Activated naive CD8-positive, alpha-beta T cell treated with anti-CD3 and anti-CD28 coated beads, Interleukin-2, amount 10 ng/mL, durations not matched to agents 7 days and 5 days (primary cell): ENCODE measurements at places on chromosomes 1 and 21. TPM values are rescaled to one million over a fixed set of nuclear protein-coding genes. Genes with fewer than 3 reads are reported as not detected.

- DNase-seq: no peak
Measured at GRCh38 chr1:189804352-189804751, 673.3 kb downstream of the BRINP3 start.

GRCh38 chr1:179278920-179279319, 14.7 kb upstream of the SOAT1 start:
- no peak for DNase-seq

- no peak for DNase-seq
Measured at GRCh38 chr1:81023187-81023724, 777.5 kb upstream of the ADGRL2 start.

DNA sequence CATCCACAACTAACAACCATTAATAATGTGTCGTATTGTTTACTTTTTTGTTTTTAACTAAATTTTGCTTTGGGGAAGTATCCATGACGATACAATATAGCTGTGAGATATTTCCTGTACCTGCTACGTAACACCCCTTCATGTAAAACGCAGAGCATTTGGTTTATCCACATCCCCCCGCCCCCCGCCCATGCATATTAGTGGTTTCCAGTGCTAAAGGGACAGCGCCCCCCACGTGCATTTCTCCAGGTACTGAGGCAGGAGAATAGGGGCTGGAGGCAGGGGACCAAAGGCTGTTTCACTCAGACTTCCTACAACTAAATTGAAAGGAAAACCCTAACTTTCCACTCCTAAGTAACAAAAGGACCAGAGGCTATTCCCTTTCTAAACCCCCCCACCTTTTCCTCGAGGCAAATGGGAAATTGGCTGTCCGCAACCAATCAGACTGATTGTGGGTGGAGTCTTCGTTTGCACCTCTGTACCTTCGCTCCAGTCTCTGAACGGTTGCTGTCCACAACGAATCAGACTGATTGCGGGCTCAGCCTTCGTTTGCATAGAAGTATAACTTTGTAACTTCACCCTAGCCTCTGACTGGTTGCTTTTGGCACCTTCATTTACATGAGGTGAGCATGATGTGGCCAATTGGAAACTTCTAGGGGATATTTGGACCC, 12.2 kb upstream of the RIPK4 start:
- DNase-seq: no peak

DNAH14 gene
- total RNA-seq: not detected

NTNG1 gene
- total RNA-seq: 0.30 TPM

RHD gene
- not detected for total RNA-seq
